ENCODE measurements at places on chromosomes 5 and 9.

GRCh38 chr5:150458802-150459557, 9.4 kb upstream of the RPS14 start:
- DNase-seq: peak; percentile 90

DNA sequence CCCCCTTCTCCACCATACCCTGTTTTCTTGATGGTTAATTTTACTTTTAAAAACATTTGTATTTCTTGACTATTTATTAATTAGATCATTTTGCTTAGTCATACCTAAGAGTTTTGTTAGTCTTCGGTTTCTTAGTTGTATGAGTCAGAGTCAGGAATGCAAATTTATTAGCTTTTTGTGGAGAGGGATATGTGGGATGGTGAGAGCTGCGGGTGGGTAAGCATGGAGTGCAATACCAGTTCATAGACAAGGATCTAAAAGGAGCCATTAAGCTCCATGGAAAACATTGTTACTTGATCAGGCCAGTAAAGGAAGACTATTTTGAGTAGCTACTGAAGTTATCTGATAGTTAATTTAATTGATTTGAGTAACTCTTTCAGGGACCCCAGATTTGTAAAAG, 77.5 kb downstream of the ZSWIM6 start:
- no peak for DNase-seq

DNA sequence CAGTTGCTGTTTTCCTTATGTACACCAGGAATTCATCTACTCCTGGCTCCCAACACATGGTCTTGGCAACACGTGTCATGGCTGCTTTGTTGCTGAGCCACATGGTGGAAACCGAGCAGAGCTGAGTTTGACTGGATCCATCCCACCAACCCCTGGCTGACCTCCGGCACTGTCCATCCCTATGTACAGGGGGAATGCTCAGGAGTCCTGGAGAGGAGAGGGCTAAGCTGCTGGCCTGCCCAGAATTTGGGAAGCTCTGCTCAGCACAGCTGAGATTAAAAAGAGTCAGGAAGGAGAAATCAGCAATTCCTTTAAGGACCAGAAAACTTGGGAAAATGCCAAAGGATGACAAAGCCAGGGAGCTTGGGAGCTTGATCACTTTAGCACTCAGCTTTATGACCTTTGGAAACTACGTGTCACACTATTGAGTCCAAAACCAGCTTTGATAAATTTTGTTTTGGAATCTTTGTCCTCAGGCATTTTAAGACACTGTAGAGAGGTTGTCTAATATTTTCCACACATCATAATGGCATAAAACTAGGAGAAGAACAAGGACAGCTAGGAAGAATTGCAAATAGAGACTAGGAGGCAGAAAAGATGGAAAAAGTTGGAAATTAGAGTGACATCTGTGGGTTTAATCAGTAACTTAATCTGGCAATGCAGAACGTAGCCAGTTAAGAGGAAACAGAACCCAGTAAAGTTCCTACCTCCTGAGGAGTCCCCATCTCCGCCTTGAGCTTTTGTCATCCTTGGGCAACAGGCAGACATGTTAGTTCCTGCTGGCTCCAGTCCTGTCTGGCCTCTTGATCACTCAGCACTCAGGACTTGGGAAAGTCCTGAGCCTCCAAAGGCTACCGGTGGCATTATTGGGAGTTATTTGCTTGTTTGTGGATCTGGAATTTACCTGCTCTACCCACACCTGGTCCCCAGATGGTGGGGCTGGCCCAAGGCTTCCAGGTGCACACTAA, 62.5 kb upstream of the PLPP1 start:
- no peak for DNase-seq

GRCh38 chr5:670396-671270, 22.5 kb downstream of the TPPP start:
- DNase-seq: peak; percentile 11
